Stimulated activated CD4-positive, alpha-beta T cell treated with anti-CD3 and anti-CD28 coated beads, Interleukin-15, amount 100 ng/mL, for 24 hours (primary cell): ENCODE measurements at places on chromosomes 16 and 17.

DNA sequence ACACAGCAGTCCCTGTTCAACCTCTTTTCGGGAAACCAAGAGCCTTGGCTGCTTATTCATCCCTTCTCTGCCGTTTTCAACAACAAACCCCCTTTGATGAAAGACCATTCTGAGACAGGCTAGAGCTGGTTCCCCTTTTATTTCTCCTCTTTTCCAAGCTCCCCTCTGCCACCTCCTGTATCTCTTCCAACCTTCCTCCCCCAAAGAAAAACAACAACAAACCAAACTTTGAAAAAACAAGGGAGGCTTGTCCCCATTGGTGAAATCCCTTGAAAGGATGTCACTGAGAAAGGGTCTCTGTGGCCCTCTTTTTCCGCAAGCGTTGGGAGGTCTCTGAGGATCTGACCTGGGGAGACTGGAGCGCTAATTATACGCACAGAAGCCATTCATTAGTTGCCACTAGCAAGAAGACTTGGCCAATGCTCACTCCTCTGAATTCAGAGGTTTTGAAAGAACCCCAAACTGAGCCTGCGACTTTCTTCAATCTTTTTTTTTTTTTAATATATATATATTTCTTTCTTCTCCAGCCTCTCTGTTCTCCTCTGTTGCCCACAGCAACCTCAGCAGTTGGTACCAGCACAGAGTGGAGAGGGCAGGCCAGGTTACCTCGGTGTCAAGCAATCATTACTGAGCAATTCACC lies 101.4 kb downstream of the PITPNC1 start:
- no peak for DNase-seq

DNA sequence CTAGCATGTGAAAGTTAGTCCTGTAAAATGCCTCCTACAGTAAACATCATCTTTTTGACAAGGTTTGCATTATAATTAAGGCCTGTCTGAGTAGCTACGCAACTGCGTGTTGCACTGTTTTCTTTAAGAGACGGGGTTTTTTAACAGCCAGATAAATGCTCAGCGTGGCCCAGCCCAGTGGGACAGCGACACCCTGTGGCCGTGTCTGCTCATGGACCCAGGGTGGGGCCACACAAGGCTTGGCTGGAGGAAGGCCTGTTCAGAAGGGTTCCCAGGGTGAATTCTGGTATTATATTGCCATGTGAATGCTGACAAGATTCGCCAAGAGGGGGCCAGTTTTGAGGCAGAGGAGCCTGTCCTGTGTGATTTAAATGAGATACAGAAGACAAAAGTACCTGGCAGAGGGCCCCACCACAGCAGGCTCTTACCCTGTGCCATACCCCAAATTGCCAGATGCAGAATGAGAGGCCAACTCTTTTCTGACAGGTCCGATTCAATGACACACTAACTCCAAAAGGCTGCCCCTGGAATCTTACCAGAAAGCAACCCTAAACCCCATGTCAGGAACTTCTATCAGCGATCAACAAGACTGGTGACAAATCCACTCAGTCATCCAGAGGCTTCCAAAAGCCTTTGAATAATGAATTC lies 65.9 kb upstream of the IRX6 start:
- peak; percentile 63 for DNase-seq

DNA sequence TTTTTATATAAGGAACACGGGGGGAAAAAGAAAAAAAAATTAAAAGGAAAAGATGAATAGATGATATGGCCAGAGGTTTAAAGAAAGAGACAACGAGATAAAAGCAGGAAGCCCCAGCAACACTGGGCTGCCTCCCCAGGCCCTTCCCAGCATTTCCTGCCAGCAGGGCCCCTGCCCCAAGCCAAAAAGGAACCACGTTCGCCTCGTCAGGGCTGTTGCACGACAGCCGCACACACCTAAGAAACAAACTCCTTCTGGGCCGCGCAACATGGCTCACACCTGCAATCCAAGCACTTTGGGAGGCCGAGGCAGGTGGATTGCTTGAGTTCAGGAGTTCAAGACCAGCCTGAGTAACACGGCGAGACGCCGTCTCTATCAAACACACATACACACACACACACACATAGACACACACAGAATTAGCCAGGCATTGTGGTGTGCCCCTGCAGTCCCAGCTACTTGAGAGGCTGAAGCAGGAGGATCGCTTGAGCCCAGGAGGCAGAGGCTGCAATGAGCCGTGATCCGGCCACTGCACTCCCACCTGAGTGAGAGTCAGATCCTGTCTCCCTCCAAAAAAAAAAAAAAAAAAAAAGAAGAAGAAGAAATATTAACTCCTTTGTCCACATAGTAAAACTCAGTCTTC lies 83.0 kb downstream of the ANKRD11 start:
- DNase-seq, result peak; percentile 28

DNA sequence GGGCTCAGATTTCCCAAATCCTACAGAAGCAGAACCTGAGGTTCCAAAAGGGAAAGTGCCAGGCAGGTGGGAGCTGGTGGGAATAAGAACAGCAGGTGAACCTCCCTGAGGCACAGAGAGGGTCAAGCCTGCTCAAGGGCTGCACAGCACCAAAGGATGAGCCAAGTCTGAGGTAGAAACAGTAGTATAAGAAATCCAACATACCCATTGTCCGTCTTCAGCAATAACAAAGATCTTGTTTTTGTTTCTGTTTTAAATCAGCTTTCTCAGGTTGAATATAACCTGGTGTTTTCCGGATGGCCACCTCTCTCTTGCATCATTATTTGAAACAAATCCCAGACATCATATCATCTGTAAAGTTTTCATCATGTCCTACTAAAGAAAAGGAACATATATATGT lies 10.6 kb upstream of the CES3 start:
- DNase-seq, result no peak

DNA sequence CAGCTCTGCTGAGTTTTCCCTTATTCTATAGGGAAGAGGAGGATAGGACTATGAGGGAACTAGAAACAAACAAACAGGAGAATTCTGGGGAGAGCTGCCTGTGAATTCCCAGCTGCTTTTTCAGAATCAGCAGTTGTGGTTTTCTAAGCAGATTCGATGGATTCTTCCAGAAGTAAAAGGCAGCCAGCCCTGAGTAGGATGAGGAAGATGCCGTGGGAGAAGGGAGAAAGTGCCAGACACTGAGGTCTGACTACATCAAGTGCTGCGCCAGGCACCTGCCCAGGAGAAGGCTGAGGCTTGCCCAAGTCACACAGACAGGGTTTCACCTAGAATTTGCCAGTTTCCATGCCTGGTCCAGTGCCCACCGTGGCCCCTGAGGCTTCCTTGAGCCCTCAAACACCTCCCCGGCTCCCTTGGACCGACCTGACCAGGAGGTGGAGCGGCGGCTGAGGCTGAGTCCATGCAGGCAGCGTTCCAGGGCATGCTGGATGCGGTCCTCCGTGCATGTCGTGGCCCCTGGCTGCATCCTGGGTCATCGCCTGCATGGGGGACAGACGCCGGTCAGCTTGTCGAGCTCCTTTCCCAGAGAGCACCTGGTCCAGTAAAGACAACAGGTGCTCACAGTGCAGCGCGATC lies 43.6 kb upstream of the PIK3R6 start:
- DNase-seq, result no peak

- no peak for DNase-seq
Observed at GRCh38 chr17:58186591-58186990, 5.9 kb upstream of the EPX start.

DNA sequence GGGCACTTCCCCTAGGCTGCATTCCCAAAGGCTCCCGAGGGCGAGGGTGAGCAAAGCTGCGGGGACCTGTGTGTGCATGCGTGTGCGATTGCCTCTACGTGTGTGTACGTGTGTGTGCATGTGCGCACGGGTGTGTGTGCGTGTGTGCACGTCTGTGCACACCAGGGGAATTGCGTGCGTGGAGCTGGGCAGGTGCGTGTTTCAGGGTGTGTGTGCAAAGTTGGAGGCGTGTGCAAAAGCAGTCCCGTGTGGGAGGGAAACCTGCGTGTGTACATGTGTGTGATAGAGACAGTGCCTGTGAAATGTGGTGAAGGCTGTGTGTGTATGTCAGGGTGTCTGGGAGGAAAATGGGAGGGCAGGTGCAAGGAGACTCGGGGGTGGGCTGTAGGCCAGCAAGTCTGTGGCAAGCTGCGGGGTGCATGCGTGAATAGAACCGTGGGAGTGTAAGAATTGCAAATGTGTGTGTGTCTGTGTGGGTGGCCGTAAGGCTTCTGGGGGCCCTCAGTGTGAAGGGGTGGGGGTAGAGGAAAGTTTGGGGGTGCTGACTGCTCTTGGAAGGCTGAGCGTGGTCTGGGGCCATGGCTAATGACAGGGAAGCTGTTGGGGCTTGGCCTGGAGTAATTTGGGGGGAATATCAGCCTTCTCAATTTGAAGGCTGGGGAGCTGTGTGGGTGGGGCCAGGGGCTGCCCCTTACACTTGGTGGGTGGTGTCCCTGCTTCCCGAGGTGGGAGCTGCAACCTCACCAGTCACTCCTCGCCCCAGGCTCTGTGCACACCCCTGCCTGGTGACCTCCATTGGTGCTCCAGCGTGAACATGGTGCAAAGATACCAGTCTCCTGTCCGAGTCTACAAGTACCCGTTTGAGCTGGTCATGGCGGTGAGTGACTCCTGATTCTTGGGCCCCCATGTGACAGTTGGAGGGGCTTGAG lies 644 bp downstream of the SEC14L5 start:
- peak; percentile 8 for DNase-seq

- no peak for DNase-seq
Observed at GRCh38 chr17:78391843-78392242, 13.4 kb downstream of the PGS1 start.

DNA sequence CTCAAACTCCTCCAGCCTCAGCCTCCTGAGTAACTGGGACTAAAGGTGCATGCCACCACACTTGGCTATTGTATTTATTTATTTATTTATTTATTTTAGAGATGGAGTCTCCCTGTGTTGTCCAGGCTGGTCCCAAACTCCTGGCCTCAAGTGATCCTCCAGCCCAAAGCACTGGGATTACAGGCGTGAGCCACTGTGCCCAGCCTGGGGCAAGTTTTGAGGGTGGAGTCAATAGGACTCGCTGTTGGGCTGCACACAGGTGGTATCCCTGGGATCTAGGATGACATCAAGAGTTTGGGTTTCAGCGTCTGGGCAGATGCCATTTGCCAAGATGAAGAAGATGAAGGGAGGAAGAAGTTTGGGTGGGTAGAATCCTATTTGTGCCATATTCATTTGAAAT lies 213.9 kb downstream of the GSG1L start:
- DNase-seq, result no peak

GRCh38 chr17:81048827-81049371 lies 13.9 kb downstream of the BAIAP2 start:
- DNase-seq, result no peak

DNA sequence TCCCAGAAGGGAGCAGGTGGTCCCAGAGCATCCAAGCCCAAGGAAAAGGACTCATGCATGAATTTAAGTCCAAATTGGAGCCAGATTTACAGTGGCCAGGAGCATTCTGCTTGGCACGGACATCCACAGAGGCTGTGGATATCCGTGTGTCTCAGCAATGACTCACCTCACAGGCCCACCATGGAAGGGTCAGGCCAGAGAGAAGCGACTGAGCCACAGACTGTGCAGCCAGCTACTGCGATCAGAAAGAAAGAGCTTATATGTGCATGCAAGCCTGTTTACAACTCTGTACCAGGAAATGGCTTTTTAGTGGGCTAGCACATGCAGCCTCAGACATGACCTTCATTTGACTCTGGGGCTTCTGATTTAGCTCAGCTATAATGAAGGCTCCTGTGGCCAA lies 231.0 kb downstream of the C16orf95 start:
- no peak for DNase-seq

GRCh38 chr16:88505405-88506082 lies 52.5 kb downstream of the ZFPM1 start:
- DNase-seq, result peak; percentile 71

GRCh38 chr17:17056156-17056539 lies 13.9 kb downstream of the MPRIP start:
- DNase-seq, result no peak

- DNase-seq, result no peak
Observed at GRCh38 chr17:30975042-30975820, 4.4 kb downstream of the RNF135 start.

DNA sequence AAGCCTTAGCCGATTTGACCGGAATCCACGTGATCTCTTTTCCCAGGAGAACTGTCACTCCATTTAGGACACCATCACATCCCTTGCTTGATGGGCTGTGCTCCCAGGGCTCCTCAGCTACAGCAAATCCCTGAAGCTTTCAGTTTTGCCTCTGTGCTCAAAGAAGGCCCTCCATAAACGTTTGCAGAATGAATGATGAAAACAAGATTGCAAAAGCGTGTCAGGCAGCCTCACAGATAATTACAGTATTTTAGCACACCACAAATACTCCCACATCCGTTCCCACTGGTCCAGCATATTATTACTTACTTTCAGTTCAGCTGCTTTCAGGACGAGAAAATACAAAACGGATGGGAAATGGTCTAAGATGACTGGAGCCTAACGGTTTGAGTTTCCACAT lies 84.6 kb downstream of the USP31 start:
- no peak for DNase-seq

DNA sequence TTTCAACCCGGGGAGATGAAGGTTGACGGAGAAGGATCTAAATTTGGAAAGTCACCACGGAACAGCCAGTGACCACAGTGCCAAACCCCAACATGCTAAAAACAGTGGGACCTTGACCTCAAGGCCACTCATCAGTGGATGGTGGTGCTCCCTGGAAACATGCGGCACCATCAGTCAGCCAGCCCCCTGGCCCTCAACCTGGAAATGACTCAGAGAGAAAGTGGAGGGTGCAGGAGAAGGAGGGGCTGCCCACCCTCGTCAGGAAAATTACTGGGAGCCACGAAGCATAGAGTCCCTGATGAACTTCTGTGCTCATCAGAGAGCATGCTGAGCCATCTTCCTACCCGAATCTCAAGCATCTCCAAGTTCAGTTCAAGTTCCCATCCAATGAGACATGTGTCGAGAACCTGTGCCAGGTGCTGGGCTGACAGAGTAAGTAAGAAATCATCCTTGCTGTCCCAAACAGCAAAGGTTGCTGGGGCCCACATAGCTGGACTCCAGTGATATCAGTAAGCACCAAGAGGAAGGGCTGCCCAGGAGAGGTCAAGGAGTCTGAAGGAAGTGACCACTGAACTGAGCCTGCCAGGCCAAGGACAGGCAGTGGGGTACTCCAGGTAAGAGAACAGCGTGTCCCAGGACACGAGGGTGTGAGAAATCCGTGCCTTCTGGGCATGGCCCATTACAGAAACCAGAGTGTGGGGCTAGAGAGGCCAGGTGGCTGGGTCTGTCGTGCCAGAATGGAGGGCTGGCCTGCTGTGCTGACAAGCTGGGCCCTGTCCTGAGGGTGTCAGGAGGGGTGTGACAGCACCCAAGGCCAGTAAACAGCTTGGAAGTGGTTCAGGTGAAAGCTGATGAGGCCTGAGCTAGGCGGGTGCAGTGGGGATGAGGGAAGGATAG lies 5.2 kb downstream of the PECAM1 start:
- peak; percentile 79 for DNase-seq

- DNase-seq, result no peak
Observed at GRCh38 chr17:27660436-27660835, 29.4 kb downstream of the LGALS9 start.

DNA sequence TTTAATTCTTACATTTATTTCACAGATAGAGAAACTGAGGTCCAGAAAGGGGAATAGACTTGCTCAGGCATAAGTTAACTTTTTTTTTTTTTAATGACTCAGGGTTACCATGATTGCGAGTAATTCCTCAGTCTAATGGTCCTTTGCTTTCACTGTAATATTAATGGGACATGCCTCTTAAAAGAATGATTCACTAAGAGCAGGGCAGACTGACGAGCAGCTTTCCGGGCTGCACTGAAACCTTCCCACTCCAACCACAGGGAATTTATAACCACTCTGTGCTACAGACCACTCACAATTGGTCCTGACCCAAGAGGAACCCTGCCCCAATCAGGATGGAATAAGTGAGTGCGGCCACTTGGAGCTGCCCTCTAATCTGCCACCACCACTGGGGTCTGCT lies 5.7 kb downstream of the HOXB2 start:
- DNase-seq, result no peak
